SK-N-MC (cell line): ENCODE measurements at places on chromosomes 5 and 9.

DNA sequence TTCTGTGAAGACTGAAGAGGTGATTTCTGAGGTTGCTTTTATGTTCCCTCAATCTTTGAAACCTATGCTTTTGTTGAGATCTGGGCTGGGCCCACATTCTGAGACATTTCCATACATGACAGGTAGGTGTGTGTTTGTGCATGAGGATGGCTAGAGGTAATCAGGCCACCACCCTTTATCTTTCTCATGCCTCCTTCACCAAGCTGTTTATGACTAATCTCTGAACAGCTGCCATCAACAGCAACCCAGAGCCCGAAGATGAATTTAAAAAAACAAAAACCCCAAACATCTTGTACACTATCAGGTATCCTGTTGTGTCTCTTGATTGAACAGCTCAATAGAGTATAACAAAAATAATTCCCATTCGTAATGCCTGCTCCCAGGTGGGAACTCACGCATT lies 12.6 kb upstream of the C5orf46 start:
- no peak for DNase-seq

GRCh38 chr5:150637245-150638052 lies 3.0 kb upstream of the SYNPO start:
- no peak for DNase-seq

GRCh38 chr9:36576866-36577265 lies 4.2 kb downstream of the MELK start:
- DNase-seq, result no peak

DNA sequence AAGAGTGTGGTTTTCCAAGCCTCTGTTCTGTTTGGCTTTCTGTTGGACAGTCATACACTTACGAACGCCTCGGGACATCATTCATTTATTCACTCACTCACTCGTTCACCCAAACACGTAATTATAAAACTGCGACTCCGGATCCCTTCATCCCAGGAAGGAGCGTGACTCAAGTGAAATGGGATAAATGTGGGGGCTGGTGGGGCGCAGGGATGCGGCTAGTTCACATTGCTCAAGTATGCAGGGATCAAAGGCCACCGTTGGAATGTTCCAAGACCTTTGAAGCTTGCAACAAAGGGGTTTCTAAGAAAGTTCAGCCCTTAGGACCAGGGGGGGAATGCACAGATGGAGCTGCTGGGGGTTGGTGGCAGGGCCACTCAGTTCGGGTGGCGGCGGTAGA lies 64.2 kb downstream of the CFAP77 start:
- DNase-seq, result no peak

DNA sequence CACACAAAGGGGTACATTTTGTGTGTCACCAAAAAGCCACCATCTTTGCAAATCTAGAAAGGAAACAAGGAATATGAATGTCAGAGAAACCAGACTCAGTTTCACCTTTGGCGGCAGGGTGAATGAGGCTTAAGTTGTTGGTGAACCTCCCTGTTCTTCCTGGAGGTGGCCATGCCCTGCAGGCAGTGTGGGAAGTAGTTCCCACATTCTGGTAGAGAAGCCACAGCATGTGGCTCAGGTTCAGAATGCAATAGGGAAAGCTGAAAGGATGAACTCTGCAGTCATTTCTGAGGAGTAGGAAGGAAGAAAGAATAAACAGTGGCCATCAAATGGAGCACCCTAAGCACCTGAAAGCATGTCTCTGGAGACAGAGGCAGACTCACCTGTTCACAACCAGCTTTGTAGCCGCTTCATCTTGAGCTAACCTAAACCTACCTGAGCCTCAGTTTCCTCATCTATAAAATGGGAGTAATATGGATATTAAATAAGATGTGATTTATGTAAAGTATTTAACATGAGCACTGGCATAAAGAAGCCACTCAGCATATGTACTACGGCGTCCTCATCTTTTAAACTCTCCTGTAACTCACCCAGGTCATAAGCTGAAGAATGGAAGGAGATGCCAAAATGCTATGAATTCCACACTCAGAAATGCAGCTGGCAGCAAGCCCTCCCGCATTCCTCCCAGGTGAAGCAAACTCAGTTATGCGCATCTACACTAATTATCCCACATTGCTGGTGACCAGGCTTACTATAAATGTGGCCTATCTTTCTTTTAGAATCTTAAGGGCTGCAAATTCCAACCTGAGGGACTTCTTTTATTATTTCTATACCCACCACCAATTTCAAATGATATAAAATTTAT lies 86.0 kb downstream of the ZNF608 start:
- no peak for DNase-seq

DNA sequence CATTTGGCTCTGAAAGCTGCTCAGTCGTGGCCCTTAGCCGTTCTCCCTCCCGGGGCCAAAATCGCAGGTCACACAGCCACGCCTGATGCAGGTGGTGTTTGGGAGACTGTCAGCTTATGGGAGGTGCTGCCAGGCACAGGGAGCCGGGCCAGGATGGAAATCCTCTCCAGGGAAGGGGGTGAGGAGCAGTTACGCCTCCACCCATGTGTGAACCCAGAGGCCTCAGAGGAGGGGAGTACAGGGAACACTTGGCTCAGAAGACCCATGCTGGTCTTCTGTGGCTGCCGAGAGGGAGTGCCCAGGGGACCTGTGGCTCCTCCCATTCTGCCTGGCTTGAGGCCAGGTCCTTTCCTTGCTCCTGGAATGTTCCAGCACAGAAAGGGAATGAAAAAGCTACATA lies 3.6 kb upstream of the OLFM1 start:
- DNase-seq, result no peak

DNA sequence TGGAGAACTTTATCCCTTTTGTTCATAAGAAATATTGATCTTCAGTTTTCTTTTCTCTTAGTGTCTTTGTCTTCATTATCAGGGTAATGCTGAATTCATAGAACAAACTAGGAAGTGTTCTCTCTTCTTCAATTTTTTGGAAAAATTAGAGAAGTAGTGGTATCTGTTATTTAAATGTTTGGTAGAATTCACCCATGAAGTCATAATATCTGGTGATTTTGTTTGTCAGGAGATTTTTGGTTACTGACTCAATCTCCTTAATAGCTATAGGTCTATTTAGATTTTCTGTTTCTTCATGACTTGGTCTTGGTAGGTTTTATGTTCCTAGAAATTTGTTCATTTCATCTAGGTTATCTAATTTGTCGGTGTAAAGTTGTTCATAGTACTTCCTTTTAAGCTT lies 45.4 kb upstream of the STARD4 start:
- DNase-seq, result no peak
